RCC 7860 (cell line): ENCODE measurements at places on chromosomes 1 and 21.

DNA sequence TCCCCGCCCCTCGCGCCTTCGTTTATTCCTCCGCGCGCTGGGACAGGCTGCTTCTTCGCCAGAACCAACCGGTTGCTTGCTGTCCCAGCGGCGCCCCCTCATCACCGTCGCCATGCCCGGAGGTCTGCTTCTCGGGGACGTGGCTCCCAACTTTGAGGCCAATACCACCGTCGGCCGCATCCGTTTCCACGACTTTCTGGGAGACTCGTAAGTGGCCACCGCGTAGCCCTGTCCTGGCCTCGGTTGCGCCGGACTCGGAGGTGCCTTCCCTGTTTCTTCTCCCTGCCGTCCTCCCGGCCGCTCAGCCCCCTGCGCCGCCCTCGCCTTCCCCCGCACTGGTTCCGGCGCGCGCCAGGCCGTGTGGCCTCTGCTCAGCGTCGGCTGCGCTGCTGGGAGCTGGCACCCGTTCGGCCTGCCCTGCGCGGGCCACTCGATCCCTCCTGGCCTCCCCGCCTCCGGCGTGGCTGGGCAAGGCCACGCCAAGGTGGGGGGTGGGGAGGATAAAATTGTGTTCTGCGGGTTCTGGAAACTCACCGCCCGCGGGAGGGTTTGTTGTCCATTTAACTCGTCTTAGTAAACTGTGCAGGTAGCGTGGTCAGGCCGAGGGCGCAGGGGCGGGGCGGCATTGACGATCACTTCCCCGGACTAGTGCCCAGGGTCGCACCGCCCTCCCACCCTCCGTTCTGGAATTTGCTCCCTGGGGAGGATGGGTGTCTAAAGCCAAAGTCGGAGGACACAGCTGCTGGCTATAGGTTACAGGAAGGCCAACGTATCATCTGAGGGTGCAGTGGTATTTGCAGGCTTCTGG is at the start of gene PRDX6:
Gene PRDX6 (plus strand): TSS at position 50 of the 808 bp plus-strand sequence. CDS start 63 bp downstream, at position 113.
- DNase-seq: no peak

GRCh38 chr21:39597595-39597994 is 15.1 kb upstream of the B3GALT5 start:
- no peak for DNase-seq

- peak; percentile 67 for DNase-seq
Measured at GRCh38 chr1:54803761-54804470, 2.8 kb upstream of the TTC22 start.

DNA sequence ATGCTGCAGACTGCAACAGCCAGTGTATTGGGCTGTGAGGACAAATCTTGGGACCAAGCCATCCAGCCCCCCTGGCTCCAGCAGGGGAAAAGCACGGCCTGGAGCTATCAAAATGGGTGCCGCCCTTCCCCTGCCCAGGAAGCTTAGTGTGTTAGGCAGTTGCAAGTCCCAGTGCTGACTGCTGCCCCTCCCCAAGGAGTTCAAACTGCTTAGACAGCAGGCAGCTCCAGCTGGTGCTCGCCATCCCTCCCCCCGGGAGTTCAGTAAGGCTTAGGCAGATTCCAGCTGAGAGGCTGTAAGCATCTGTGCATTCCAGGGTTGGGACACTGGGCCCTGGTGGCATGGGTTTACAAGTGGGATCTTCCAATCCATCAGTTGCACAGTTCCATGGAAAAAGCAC is 579.6 kb upstream of the NR5A2 start:
- DNase-seq: no peak

DNA sequence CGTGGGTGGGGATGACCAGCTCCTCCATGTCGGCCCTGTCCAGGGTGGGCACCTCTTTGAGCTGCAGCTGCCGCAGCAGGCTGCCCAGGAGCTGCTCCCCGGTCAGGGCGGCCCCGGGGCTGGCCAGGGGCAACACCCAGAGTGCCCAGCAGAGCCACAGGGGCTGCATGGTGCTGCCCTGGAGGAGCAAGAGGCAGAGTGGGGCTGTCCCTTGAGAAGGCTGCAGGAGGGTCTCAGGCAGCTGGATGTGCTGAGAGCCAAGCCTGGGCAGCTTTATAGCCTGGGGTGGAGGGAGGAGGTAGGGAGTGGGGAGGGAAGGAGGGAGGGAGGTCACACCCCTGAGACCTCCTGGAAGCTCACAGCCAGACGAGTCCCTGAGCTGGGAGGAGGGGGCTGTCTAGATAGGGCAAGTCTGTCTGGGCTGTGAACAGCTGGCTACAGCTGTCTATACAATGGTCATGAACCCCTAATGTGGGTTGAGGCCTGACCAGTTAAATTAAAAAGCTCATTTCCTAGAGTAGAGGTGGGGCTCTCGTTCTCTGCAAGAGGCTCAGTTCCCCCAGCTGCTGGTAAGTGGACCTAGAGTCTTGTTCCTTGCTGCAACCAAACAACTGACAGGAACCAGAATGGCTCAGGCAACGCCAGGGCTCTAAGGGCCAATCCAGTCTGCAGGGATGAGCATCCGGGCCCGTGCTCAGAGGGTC is at the start of gene LEFTY1:
Gene LEFTY1 (minus strand): TSS at position 249 of the 704 bp plus-strand sequence. CDS start 80 bp downstream, at position 169.
- no peak for DNase-seq

DNA sequence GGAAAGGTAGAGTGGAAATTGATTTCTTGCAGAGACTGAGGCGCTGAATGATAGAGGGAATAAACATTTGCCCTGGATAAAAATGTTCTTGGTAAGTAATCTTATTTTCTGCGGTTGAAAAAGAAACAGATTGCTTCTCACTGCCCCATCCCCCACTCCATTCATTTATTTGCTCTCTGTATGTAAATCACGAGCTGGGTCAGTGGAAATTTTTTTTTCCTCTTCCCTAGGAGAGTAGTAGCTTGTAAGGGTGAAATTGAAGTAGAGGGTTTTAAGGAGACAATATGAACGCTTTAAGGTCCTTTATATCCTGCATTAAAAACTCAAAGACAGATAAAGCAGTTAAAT is 1.4 kb upstream of the BRINP3 start:
- no peak for DNase-seq

- no peak for DNase-seq
Measured at GRCh38 chr1:237353918-237354317, 311.9 kb downstream of the RYR2 start.

GRCh38 chr21:38208118-38208517 is 48.7 kb upstream of the KCNJ15 start:
- DNase-seq: no peak

DNA sequence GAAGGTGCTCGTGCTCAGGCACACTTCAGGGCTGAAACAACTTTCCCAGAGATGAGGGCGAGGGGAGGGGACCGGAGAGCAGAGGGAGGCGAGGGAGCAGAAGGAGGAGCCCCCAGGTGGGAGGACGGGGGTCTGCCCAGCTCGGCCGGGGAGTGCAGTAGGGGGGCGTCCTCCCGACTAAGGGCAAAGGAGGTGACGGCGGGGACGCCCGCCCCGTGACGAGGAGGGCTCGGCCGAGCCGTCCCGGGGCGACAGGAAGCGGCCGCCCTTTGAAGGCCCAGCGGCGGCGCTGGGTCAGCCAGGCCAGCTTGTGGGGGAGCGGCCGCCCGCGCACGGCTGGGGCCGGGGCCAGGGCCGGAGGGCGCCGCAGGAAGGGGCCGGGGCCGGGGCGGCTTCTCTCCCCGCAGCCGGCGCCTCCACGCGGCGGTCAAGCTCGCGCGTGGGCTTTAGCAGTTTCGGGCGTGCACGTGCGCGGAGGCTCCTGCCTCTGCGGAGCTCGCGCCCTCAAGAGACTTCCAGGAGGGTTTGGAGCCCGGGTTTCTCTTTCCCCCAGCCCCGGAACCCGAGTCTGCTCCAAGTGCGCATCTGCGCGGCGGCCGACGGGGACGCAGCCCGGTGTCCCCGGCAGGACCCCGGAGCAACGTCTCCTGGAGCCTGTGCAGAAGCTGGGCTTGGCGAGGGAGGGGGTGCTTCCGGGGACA is 100.8 kb upstream of the SLC45A1 start:
- no peak for DNase-seq

- DNase-seq: peak; percentile 49
Measured at GRCh38 chr1:28359592-28360239, 9.8 kb upstream of the PHACTR4 start.

DNA sequence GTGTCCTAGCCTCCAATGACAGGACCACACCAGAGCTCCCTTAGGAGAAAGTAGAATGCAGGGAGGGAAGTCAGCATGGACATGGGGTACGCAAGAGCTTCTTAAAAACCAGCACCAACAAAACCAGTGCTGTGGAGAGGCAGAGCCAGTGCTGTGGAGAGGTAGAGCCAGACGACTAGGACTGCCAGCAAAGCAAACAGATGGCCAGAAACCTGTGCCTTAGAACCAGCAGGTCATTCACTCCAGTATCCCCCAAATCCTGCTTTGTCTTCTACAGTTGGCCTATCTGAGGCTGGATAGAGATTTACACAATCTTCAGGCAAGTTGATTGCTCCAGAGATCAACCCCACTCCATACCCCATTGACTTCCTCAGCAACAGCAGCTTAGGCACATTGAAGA is 459.9 kb upstream of the CAMK1G start:
- DNase-seq: no peak

- DNase-seq: no peak
Measured at GRCh38 chr1:205518661-205519540, 14.4 kb downstream of the CDK18 start.

DNA sequence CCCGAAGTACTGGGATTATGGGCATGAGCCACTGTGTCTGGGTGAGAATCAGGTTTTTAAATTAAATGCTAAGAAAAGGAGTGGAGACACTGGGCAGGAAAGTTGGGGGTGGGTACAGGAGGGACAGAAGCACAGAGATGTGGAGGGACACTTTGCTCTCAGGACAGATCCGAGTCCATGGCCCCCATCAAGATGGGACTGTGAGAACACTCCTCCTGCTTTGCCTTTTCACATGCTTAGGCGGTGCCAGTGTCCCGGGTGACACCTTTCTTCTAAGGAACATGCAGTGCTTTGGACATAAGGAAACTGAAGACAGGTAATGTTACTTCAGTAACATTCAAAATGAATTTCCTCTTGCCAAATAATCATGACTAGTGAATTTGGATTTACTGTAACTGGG is 16.7 kb downstream of the SLC25A33 start:
- no peak for DNase-seq

GRCh38 chr1:44015206-44015605 is 16.1 kb downstream of the SLC6A9 start:
- DNase-seq: no peak

DNA sequence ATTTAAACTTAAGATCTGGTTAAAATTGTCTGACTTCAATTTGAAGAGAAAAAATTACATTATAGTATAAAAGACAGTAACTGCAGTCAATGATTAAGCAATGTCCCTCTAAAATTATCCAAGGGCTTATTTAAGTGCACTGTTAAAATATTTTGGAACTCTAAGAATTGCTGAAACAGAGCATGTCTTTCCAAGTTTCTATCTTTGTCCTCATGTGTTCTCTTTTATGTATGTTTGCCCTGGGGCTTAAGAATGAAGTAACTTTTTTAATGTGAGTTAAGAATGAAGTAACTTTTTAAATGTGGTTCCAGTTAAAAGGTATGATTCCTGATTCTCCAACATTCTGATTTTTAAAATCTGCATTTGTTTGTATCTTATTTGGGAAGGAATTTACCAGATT is 69.0 kb upstream of the MARK1 start:
- no peak for DNase-seq

DNA sequence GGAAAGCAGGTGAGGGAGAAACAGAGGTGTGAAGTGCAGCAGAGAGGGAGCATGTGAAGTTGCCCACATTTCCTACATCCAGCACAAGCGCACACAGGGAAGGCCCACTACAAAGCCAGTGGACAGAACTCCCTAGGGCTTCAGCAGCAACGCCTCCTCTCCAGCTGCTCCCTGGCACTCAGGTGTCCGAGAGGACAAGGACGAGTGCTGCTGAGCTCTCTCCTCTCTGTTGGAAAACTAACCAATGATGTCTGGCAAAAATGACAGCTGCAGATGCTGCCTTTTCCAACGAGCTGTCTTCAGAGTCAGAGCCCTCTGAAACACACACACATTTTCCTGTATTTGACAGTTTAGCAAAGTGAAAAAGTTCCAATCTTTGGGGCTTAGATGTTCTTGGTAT is 86.8 kb downstream of the HSF2BP start:
- no peak for DNase-seq

- DNase-seq: peak; percentile 26
Measured at GRCh38 chr1:90370686-90371447, 346.2 kb downstream of the BARHL2 start.

GRCh38 chr1:156859523-156860112 is 701 bp upstream of the INSRR start:
- DNase-seq: no peak

- no peak for DNase-seq
Measured at GRCh38 chr21:45113543-45113942, 39.2 kb downstream of the ADARB1 start.

DNA sequence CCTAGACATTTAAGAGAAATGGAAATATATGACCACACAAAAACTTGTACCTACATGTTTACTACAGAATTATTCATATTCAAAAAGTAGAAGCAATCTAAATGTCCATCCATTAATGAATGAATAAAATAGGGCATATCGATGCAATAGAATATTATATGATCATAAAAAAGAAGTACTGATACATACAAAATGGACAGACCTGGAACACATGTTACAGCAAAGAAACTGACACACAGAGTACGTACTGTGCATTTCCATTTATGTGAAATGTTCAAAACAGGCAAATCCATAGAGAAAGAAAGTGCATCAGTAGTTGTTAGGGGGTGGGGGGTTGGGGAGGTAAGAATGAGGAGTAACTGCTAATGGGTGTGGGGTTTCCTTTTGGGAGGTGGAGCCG is 39.2 kb downstream of the B3GALNT2 start:
- DNase-seq: no peak

GRCh38 chr1:157371221-157371620 is 181.1 kb downstream of the FCRL5 start:
- no peak for DNase-seq
